GM04504 (cell line): ENCODE measurements at places on chromosomes 16 and 17.

DNA sequence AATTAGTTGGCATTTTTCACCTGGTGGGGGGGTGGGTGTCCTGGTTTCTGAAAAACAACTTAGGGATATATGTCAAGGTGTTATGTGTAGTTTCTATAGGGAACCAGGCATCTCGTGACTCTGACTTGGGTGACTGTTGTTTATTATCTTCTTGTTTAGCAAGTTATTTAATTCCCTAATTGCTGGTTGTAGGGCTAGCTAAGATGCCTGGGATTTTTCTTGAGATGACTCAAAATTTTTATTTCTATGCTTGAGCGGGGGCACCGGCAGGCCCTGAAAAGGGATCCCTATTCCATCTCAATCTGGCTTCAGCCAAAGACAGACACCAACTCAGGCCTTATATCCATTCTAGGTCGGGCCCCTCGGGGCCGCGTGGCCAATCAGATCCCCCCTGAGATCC is 3.2 kb downstream of the DPH1 start:
- DNase-seq, result no peak

- no peak for DNase-seq
Measured at GRCh38 chr17:56305007-56305406, 151.7 kb downstream of the ANKFN1 start.

DNA sequence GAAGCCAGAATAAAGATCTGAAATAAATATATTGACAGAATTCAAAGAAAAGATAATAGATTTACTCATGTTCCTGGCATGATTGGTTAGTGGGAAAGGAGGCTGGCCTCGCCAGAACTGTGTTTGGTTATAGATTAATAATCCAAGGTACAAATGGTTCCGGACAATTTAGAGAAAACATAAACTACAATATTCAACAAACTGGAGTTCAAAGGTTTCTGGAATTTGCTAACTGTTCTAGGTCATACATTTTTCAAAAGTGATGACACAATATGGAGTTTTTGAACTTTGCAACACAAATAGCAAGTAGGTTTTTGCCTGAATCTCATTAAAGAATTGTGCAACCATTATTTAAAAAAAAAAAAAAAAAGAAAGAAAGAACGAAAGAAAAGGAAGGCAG is 251.7 kb upstream of the SALL1 start:
- DNase-seq, result no peak

DNA sequence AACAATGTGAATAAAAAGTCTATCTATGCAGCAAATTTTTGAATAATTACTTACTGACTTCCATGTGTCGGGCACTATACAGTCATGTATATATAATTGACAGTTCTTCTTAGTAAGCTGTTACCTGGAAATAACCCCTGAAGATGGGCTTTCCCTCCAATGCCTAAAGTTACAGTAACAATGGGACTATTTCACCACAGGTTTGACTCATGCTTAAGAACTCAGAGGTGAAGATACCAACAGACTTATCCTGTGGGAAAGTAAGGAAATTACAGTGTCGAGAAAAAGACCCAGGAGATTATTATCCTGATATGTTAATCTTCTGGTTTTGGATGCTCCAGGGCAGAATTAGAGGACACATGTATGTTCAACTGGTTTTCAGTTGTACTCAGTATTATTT is 601.5 kb upstream of the SOX9 start:
- DNase-seq, result no peak

DNA sequence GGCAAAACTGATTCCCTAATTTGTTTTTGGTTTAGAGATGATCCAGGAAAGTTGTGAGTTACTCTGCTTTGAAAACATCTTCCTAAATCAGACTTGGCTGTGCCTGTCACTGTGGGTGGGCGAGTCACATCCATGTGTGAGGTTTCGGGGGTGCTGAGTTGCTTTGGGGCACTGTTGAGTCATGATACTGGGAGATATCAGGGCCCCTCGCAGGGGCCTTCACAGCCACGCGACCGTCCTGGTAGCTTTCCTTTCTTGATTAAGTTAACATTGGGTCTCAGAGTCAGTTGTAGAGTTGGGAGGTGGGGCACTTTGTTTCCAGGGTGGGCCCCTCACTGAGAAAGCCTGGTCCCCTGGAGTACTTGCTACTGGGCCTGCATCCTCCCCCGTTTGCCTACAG is 58.3 kb upstream of the LGALS9 start:
- no peak for DNase-seq

DNA sequence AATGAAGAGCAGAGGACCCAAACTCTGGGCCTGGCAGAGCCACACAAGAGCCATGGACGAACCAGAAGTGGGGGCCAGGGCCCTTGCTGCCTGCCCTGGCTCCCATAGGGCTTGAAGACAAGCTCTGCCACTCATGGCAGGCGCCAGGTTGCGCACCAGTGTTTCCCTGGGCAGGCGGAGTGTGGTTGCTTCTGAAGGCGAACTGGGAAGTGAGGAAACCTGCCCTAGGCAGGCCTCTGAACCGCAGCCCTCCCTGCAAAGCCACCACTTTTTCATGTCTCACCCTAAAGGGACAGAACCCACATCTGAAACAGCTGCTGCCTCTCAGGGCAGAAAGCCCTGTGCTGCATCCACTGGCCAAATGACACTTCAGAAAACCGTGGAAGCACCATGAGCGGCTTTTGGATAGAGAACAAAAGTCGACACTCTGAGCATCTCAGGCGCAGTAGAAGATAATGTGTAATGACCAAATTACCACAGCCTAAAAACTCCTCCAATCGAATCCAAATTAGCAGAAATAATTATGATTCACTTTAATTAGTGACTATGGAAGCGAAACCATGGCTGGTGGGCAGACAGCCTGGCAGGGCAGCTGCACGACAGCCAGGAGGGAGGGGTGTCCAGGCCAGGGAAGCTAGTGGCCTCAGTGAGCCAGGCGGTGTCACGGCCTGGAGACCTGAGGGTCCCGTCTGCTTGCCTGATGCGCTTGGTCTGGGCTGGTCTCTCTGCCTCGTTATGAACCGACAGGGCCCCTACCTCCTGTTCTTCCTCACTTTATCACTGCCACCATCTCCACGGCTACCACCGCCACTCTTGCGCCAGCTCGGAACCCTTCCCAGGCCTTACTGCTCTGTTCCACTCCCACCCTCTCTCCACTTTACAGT is 59.1 kb downstream of the PRMT7 start:
- no peak for DNase-seq

GRCh38 chr16:17367923-17368322 is 102.8 kb downstream of the XYLT1 start:
- DNase-seq, result no peak

DNA sequence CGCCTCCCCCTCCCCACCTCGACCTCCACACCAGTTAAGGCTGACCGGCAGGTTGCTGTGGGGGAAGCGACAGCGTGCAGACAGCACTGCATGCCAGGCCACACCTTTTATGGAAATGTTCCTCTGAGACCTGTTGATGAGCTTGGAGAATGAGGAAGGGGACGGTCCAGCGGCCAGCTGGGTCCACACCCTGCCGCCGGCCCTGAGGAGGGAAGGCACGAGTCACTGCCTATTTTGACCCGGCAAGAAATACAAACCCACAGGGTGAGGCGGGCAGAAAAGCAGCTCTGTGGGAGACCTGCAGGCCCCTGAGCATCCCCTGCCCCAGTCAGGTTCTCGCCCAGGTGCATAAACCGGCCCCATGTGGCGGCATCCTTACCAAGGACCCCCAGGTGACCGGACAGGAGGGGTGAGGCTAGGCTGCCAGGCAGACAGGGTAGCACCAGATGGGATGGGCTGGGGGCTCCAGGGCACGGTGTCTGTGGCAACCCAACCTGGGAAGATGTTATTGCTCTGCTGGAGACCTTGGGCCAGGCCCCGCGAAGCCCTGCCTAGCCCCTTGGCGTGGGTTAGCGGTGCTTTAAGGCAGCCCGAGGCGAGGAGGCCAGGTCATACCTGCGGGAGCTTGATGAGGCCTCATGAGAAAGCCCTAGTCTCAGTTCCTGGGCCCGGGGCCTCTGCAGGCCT is 12.7 kb downstream of the NATD1 start:
- no peak for DNase-seq

- no peak for DNase-seq
Measured at GRCh38 chr16:89811321-89811720, 5.1 kb downstream of the FANCA start.

GRCh38 chr17:57662041-57662440 is 83.1 kb downstream of the CCDC182 start:
- no peak for DNase-seq

DNA sequence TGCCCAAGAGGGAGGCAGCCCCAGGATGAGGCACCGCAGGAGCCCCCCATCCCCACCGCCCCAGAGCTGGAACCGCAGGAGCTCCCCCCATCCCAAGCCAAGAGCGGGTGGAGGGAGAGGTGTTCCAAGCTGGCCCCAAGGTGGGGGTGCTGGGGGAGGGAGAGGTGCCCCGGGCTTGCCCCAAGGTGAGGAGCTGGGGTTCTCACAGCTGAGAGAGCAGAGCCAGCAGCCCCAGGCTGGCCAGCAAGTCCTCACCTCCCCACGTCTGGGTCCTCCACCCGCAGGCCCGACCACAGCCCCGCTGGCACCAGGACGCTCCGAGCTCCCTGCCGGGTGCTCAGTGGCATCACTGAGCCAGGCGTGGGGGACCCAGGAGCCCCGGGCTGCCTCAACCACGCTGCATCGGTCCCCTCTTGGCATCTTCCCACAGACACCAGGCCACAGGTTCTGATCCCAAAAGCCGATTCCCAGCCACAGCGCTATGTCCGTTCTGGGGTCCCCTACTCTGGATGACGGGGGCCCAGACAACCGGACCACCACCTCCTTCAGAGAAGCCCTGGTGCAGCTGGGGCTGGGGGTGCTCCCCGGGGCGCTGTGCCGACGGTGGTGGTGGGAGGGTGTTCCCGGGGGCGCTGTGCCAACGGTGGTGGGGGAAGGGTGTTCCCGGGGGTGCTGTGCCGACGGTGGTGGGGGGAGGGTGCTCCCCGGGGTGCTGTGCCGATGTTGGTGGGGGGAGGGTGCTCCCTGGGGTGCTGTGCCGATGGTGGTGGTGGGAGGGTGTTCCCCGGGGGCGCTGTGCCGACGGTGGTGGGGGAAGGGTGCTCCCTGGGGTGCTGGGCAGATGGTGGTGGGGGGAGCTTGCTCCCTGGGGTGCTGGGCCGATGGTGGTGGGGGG is 15.4 kb upstream of the WDR45B start:
- no peak for DNase-seq

GRCh38 chr17:5843366-5844026 is 226.7 kb upstream of the WSCD1 start:
- no peak for DNase-seq

DNA sequence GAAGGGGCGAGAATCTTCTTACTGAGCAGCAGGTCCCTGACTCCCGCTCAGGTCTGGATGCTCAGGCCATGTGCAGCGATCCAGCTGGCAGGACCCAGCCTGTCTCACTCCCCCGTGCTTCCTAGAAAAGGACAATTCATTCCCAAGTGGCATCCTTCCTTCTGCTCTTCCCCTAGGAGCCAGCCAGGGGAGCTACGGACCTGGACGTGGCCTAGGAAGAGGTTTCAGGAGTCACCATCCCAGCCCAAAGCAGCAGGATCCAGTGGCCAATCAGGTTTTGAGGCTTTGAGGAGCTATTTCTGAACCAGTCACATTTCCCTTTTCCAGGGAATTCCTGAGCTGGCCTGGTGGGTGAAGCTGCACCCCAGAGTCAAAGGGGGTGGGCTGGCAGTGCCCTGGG is 7.8 kb upstream of the CD79B start:
- DNase-seq, result no peak
